Transverse colon (tissue), 4 donors: ENCODE measurements at places on chromosomes 2 and 18.

DNA sequence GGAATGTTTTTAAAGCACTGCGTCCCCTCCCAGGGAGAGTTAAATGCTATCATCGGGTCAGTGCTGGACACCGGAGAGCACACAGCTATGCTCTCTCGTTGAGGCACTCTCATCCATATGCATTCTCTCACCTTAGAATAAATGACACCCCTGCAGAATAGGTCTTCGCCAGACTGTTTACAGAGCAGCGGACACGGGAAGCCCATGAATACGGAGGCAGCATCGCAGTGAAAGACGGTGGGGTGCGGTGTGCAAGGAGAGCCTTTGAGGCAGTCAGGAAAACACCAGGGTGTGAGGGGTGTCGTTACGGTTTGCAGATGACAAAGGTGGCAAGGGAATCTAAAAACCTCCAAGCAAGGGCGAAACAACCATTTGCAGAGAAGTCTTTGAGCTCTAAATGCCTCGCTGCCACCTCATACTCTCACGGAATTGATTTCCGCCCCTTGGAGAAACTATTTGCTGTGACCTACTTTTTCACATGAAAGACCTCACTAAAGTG lies 169.2 kb upstream of the FHL2 start:
- DNase-seq: no peak

DNA sequence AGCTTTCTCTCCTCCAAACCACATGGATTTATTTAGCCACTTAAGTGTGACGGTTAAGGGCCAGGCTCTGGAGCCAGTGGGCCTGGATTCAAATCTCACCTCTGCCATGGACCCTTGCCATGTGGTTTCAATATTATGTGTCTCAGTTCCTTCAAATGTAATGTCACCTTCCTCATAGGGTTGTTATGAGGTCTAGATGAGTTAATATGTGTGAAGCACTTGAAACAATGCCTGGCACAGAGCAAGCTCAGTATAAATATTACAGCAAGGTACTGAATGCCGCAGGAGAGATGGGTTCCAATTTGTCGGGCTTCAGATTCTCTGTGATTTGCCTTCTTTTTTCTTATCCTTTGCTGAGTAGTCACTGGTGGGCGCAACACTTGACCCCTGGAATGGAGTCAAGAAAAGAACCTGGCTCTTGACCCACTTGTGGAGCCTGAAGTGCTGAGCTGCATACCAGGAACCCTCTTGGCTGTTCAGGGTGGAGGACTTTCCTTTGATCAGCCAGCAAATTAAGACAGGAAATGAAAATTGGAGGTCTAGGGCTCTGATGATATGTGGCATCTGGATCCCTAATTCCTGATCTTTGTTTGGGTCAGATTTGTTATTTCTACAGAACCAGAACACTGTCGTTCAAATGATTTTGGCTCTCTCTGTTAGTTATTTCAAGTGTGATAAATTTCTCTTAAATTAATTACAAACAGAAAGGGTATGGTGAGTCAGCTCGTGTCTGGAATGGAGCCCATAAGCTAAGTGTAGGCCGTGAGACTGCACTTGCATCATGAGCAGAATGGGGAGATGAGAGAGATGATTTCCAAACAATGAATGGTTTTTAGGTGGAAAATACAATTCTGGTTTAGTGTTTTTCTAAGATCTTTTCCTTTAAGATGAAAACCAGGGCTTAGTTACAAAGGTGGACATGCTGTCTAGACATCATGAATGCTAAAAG lies 293.0 kb downstream of the KCNS3 start:
- DNase-seq: peak; percentile 8

- DNase-seq: no peak
Measured at GRCh38 chr2:37326285-37326684, 1.7 kb upstream of the PRKD3 start.

GRCh38 chr2:10533811-10534321 lies 85.7 kb upstream of the ODC1 start:
- no peak for DNase-seq

- no peak for DNase-seq
Measured at GRCh38 chr2:201432621-201433393, 18.5 kb downstream of the TRAK2 start.

GRCh38 chr18:32373995-32374394 lies 96.7 kb downstream of the GAREM1 start:
- DNase-seq: peak; percentile 61

GRCh38 chr2:27802547-27802946 lies 31.0 kb downstream of the MRPL33 start:
- DNase-seq: no peak

GRCh38 chr2:505941-506340 lies 171.3 kb downstream of the TMEM18 start:
- no peak for DNase-seq

GRCh38 chr18:48361801-48362200 lies 47.4 kb downstream of the ZBTB7C start:
- DNase-seq: no peak

DNA sequence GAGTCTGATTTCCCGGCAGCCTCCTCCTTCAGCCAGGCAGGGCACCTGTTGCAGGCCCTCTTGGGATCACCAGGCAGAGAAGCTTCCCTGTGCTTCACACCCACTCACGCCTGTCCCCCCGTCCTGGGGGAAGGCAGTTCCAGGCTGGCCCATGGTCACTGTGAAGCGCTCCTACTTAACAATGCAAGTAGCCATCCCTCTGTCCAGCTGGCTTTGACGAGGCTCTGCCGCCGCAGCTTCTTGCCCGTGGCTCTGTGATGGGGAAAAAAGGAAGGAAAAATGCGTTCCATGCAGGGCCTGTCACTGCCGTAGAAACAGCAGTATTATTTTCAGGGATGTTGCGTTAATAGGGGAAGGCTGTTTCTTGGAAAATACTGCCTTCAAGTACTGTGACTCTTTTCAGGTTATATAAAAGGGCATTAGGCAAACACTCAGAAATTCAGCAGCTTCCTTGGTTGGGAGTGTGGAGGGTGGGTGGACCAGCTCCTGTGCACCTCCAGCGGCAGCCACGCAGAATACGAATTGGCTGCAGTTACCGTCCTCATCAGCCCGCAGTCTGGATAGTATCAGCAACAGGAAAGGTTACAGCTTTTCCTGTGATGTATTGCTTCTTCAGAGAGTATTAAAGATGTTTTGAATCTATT lies 232.3 kb downstream of the KLHL29 start:
- DNase-seq: peak; percentile 46

DNA sequence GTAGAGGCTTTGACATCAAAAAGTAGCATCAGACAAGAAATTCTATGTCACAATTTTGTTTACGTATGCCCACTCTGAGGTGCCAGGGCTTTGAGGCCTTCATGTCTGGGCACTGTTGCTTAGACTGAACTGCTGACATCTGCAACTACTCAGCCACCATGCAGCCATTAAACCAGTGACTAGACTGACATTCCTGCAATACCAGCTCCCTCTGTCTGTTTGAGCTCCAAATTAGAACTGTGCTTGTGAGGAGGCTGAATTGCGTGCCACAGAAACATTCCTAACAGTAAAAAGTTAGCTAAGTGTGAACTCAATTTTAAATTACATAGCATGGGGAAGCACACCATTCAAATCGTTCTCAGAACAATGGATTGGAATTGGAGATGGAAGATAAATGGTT lies 163.2 kb downstream of the INSIG2 start:
- DNase-seq: no peak

GRCh38 chr2:240292035-240292574 lies 143.4 kb upstream of the GPC1 start:
- no peak for DNase-seq

DNA sequence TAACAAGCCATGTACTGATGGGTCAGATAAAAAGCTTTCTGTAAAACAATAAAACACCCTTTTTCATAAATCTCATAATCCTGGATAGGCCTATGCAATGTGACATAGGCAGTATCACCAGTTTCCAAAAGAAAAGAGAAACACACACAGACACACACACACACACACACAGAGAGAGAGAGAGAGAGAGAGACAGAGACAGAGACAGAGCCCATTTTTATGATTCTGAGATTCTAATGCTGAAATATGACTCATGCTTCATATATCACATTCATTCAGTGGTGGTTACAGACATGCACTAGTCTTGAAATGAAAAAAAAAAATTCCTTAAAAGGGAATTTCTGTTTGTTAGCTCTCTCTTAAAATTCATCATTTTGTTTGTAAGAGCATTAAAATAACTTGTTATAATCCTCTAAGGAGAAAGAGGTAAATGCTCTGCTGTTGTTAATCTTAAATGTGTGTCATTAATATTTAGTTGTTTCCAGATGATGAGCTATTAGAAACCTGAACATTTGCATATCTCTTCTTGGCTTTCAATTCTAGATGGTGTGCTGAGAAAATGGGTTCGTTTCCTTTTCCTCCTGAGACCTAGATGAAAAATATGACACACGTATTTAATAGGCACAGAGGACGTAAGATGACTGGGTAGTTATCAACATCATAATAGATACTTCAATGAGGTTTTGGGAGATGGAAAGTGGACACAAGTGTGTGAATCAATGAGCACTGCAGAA lies 1598.7 kb upstream of the ACVR2A start:
- no peak for DNase-seq

- DNase-seq: no peak
Measured at GRCh38 chr2:222698276-222698675, 26.8 kb downstream of the MOGAT1 start.

DNA sequence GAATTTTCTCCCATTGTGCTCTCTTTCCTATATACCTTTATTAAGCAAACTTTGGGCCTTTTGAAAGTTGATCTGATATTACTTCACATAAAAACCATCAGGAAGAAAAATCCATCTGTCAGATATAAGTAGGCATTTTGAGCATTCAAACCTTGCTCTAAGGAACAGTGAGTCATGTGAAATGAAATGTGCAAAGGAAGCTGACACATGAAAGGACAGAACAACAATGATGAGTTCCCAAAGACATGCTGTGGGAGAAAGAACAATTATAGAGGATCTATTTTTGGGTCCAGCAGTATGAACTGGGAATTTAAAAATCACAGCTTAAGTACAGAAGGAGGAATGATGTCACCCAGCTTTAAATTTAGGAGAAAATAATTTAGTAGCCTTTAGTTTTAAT lies 18.1 kb downstream of the CALCRL start:
- no peak for DNase-seq

- DNase-seq: no peak
Measured at GRCh38 chr18:57980573-57981307, 63.3 kb upstream of the NEDD4L start.

DNA sequence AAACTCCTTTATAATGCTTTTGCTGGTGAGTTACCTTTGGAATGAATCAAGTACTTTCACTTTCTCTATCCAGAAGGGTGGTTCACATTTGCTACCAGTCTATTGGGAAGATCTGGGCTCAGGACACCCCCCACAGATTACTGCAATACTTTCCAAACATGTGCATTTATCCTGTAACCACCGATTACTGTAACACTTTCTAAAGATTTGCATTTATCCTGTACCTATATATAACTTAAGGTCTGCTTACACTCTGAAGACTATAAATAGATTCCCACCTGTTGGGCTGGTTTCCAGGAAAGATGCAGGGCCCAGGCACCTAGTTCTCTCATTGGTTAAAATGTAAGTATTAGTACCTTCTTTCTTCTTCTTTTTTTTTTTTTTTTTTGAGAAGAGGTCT lies 113.0 kb upstream of the NEDD4L start:
- peak; percentile 26 for DNase-seq

GRCh38 chr18:5391409-5391808 lies 95.9 kb upstream of the ZBTB14 start:
- DNase-seq: no peak

DNA sequence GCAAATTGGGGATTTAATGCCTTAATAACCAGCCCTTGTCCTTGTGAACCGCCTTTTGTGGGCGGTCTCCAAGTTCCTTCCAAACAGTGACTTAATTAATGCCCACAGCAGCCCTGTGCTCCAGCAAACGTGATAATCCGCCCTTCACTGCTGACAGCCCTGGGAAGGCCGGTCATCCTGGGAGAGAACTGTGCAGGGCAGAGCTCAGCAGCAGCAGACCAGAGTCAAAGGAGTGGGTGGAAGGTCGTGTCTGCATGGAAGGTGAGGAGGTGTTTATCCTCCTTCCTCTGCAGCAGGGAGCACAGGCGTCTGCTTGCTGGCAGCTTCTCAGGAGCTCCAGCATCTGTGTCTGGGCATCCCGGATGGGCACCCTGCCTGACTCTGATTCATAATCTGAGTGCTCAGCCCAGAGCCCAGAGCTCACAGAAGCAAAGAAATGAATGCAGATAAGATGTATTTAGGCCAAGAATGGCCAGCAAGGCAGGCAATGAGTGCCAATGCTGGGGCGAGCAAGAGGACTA lies 270.0 kb upstream of the PXDN start:
- DNase-seq: no peak

DNA sequence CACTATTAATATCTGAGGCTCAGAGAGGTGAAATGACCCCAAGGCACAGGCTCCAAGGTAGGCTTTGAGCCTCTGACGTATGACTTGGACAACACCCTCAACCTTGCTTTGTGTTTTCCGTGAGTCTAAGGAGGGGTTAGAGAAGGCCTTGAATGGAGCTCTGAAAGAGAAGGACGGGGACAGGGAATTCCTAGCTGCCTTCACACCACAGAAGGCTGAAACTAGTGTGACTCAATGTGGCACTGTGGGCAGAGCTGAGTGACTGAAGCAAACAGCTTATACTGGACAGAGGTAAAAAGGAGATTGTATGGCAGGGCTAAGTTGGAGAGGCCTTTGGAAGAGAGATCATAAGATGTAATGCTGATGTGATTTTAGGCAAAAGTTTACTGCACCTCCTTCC lies 3.5 kb upstream of the NCK2 start:
- DNase-seq: no peak

DNA sequence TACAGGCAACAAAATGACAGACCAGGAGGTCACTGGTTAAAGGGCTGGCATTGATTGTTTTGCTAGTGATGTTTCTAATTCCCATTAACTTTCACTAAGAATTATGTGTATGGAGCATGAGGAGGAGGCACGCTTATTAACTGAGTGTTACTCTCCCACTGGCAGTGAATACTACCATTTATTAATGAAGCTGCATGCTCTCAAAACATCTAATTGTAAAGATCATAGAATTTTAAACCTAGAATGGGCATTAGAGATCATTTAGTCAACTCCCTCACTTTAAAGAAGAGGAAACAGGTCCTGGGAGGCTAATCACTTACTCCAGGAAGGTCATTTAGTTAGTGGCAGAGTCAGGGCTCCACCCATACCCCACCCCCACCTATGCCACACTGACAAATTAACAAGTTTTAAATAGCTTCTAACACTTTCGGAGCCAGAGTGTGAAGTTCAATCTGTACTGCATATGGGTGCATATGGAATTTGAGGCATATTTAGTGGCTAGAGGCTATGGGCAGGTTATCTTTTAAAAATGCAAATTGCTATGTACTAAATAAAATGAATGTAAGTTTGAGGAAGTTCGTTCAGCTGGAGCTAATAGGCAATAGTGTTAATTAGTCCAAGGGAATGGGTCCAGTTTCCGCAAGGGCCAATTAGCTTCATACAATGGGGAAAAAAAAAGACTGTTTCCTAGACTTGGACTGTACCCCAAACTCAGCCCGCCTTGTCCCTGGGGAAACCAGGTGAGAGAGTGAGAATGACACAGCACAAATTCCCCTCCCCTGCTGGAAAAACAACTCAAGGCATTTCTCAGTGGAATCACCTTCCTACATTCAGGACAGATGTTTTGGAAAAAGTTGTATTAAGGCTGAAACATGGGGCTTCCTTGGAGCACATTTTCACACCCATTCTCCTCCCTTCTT lies 178.8 kb downstream of the ICOS start:
- DNase-seq: no peak
